ENCODE measurements at places on chromosomes 2 and 18.

- no peak for DNase-seq
- H3K4me3 ChIP-seq: no peak overlapping the region
- no peaks in the 10 kb centered on the region for H3K27me3 ChIP-seq
- 0 out of 2 replicates have a peak, but pooled peaks cover 6% of the 10 kb centered on the region for H3K36me3 ChIP-seq
- H3K27ac ChIP-seq: no peak overlapping the region
Measured at GRCh38 chr2:135980434-135981079, 4.9 kb downstream of the DARS1 start.

DNA sequence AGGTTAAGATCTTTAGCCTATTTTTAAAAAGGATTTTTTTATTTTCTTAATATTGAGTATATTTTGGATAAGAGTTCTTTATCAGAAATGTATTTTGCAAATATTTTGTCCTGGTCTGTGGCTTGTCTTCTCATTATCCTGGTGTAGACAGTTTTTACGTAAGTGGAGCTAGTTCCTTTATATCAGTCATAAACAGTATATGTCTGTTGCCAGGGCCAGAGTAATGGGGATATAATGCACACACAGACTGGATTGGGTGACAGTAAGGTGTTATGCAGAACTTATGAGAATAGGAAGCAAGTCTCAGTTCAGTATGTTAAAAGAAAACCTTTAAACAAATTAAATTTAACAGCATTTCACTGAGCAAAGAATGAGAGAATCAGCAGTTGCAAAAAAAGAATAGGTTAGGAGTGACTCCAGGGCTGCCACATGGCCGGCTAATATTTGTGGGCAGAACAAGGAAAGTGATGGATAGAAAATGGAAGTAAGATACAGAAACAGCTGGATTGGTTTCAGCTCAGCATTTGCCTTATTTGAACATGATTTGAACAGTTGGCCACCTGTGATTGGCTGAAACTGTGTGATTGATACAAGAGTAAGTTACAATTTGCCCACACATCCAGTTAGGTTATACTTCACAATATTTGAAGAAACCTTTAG, 61.1 kb upstream of the ZNG1B start:
- peak overlapping the region; percentile 52 for H3K27ac ChIP-seq
- no peak for DNase-seq
- H3K4me3 ChIP-seq: no peak overlapping the region
- H3K4me1 ChIP-seq: peaks cover 13% of the 10 kb centered on the region
- no peaks in the 10 kb centered on the region for H3K36me3 ChIP-seq
- H3K27me3 ChIP-seq: no peaks in the 10 kb centered on the region

GRCh38 chr2:239892441-239893235, 132.5 kb downstream of the NDUFA10 start:
- H3K4me1 ChIP-seq: no peaks in the 10 kb centered on the region
- H3K4me3 ChIP-seq: no peak overlapping the region
- H3K27ac ChIP-seq: no peak overlapping the region
- DNase-seq: no peak

DNA sequence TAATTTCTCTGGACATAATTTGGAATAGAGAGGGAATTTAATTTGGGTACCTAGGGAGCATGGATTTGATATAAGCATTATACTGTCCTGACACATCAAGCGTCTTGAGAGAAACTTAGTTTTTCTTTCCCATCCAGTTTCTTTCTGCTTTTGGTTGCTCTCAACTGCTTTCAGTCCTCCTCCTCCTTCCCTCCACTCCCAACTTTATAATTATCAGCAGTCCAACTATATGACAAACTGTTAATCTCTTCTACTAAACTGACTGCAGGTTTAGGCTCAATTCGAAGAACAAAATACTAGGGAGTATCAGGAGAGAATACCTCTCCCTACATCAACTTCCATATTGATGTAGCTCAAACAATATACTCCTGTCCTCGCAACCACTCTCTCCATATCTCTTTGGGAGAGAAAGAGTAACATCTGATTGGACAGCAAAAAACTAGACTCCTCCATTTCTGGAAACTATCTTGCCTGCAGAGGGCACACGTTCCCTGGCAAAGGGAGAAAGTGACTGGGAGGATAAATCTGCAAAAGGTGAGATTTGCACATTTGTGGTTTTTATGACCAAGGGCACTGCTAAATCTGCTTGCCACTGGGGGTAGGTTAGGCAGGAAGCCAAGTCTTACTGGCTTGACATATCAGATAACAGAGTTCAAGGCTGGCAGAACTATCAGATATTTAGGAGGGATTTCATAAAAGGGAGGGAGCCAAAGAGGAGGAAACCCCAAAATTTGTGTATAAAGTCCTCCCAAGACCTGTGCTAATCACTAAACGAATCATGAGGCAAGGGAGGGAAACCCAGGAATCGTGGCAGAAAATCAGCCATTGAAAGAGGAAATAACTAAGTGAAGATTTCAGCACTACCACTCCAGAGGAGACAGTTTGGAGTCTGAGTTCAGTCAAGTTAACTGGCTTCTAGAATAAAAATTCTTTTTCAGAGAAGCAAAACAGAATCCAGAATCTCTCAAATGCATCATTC, 40.0 kb downstream of the ICA1L start:
- no peak overlapping the region for H3K4me3 ChIP-seq
- H3K27me3 ChIP-seq: no peaks in the 10 kb centered on the region
- peaks cover 5% of the 10 kb centered on the region for H3K4me1 ChIP-seq

DNA sequence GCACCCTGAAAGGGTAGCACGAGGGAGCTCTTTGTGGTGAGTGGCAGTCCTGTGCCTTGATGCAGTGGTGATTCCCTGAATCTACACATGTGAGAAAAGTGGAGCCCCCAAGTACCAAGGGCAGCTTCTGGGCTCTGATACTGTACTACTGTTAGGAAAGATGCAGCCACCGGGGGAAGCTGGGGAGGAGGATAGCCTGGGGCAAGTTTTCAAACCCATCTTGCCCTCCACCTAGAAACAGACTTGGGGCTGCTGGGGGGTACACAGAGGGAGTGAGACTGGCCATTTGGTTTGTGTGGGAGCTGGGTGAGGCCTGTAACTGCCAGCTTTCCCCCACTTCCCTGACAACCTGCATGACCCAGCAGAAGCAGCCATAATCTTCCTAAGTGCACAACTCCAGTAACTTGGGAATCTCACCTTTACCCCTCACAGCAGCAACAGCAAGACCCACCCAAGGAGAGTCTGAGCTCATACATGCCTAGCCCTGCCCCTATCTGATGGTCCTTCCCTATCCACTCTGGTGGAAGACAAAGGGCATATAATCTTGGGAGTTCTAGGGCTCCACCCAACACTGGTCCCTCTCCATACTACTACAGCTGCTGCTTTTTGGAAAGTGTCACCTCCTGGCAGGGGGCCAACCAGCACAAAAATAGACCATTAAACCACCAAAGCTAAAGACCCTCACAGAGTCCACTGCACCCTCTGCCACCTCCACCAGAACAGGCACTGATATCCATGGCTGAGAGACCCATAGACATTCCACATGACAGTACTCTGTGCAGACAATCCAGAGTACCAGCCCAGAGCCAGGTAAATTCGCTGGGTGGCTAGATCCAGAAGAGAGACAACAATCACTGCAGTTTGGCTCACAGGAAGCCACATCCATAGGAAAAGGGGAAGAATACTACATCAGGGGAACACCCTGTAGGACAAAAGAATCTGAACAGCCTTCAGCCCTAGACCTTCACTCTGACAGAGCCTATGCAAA, 8.2 kb downstream of the MALL start:
- H3K36me3 ChIP-seq: no peaks in the 10 kb centered on the region
- DNase-seq: no peak
- H3K4me1 ChIP-seq: no peaks in the 10 kb centered on the region
- H3K27ac ChIP-seq: no peak overlapping the region
- no peaks in the 10 kb centered on the region for H3K27me3 ChIP-seq

DNA sequence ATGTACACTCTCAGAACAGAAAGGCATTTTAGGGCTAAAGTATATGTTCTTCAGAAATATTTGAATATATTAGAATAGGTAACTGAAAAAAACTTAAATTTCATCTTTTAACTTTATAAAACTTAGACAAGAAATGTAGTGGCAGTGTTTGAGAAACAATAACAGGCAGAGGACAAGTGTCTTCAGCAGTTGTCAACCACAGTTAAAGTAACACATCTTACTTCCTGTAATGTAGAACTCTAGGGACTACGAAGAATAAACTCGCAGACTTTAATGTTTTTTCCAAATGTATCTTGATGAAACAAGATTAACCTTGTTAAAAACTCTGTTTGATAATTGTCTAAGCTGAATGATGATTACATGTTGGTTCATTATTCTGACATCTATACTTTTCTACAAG, 50.7 kb downstream of the RMDN2 start:
- no peak overlapping the region for H3K27ac ChIP-seq
- H3K4me3 ChIP-seq: no peak overlapping the region
- no peaks in the 10 kb centered on the region for H3K4me1 ChIP-seq
- H3K36me3 ChIP-seq: no peaks in the 10 kb centered on the region
- DNase-seq: no peak

Measured in MM.1S (cell line).